IMR-90 (cell line): ENCODE measurements at places on chromosomes 3 and 15. TPM values are rescaled to one million over a fixed set of nuclear protein-coding genes. Genes with fewer than 3 reads are reported as not detected.

The SHF gene
- total RNA-seq, result 1.8 and 2.2 TPM in 2 replicates

The MORC1 gene
- not detected in 2 replicates for total RNA-seq

The DAZL gene
- not detected in 2 replicates for total RNA-seq

The TSPAN3 gene
- 255 and 295 TPM in 2 replicates for total RNA-seq

The KBTBD8 gene
- total RNA-seq, result 8.6 and 15.0 TPM in 2 replicates

The COL6A5 gene
- total RNA-seq, result not detected in 2 replicates
